ENCODE measurements at places on chromosomes 4 and X.

GRCh38 chr4:13570916-13571315 is 26.6 kb upstream of the NKX3-2 start:
- no peaks in the 10 kb centered on the region for H3K27me3 ChIP-seq
- H3K36me3 ChIP-seq, result peaks cover 23% of the 10 kb centered on the region
- H3K4me3 ChIP-seq, result no peak overlapping the region
- no peaks in the 10 kb centered on the region for H3K4me1 ChIP-seq

DNA sequence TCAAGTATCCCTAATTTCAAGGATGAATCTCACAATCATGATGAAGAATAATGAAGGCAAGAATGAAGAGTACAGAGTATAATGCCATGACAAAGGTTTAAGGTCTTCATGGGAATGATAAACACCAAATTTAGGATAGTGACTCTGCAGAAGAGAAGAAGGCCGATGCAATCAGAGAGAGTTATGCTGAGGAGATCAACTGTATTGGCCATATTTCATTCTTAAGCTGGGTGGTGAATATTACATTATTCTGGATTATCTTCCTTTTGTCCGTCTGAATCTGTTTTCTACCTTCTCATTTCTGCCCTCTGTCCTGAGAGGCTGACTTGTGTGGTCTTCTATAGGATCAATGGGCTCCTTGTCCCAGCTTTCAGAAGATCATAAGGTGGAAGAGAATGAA is 7.8 kb upstream of the METAP1 start:
- no peaks in the 10 kb centered on the region for H3K36me3 ChIP-seq
- no peak overlapping the region for H3K27ac ChIP-seq
- no peaks in the 10 kb centered on the region for H3K4me1 ChIP-seq
- no peaks in the 10 kb centered on the region for H3K27me3 ChIP-seq

DNA sequence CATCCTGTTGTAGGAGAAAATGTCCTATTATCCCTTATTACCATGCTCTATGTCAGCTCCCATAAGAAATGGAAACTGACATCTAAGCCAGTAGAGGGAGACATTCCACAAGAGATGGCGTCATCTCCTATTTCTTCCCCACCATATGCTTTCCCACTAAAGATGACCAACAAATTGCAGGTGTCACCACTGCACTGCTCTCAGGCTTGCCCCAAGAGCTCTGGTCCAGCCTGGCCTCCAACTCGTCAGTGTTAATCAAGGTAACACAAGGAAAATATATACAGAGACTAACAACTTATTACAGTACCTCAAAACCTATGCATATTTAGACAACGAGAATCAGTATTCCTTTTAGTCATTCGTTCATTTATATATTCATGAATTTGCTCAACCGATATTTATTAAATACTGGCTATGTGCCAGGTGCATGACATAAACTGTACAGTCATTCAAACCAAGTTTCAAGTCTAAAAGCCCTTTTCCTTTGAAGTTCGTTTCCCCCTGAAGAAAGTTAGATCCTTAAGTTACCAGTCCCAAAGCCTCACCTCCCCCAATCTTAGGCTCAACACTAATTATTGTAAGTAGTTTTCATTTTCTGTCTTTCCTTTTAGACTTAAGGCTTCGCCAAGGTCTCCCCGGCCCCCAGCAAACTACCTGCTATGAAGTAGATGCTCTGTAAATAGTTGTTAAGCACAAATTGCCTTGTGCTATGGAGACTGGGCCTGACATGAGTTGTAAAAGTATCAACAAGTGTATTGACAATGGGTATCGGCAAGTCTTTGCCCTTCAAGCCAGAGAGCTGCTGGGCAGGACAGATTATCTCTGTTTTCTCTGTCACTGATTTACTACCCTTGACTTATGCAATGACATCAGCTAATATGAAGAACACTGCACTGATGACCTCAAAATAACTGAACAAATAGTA is 3.1 kb upstream of the FGB start:
- no peak overlapping the region for H3K4me3 ChIP-seq
- no peak overlapping the region for H3K27ac ChIP-seq
- H3K27me3 ChIP-seq, result no peaks in the 10 kb centered on the region
- no peaks in the 10 kb centered on the region for H3K36me3 ChIP-seq
- peak; percentile 21 for DNase-seq

GRCh38 chr4:149555146-149555545 is 260.5 kb downstream of the IQCM start:
- H3K36me3 ChIP-seq, result no peaks in the 10 kb centered on the region
- no peak overlapping the region for H3K4me3 ChIP-seq
- H3K4me1 ChIP-seq, result no peaks in the 10 kb centered on the region
- no peak overlapping the region for H3K27ac ChIP-seq
- DNase-seq, result no peak

DNA sequence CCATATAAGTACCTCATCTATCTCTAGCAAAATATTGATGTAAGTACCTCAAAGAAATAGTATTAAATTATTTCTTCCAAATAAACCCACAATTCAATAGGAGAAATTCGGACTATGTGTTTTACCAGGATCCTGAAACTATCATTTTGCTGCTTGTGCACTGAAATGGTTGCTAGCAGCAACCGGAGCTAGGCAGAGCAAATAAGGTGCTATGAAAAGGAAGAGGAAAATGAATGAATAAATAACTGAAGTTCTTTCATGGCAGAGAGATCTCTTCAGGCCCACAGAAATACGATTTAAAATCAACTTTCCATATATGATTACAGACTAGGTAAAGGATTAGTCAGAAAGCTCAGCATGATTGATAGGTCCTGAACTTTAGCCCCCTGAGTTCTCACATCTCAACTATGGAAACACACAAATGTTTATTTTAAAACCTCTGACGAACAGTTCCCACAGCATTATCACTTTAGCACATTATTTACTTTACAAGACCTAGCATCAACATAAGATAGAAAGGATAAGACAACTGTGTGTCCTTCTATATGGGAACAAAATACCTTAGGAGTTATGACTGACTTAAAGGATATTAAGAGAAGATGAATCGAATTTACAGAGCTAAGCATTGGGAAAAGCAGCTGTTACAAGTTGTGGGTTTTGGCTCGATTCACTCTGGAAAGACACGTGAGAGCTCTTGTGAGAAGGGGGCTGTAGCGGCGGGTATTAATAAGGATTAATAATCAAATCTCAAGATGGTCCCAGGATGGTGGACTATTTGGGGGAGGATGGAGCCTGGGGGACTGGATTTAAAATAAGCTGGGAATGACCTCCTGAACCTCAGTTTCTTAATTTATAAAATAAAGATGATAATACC is 104.3 kb downstream of the CORIN start:
- no peaks in the 10 kb centered on the region for H3K4me1 ChIP-seq
- H3K4me3 ChIP-seq, result no peak overlapping the region
- no peak overlapping the region for H3K27ac ChIP-seq
- no peaks in the 10 kb centered on the region for H3K27me3 ChIP-seq

Measured in pancreas (tissue), 10 donors.